ENCODE measurements at places on chromosomes 2 and 18.
A peak's percentile ranks its signal among the peaks of the same experiment; 100 is the strongest.

DNA sequence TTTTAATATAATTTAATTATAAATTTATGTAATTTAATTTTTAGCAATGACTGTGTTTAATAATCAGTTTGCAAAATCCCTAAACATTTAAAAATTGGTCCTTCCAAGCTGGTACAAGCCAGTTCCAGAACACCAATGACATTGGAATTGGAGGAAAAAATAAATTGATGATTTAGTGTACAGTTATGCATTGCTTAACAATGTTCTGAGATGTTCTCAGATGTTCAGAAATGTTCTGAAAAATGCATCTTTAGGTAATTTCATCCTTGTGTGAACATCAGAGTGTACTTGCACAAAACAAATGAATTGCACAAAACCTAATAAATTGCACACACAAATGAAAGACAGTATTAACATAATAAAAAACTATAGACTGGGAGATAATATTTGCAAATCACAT is 95.2 kb downstream of the TRIB2 start:
- no peak for DNase-seq

GRCh38 chr2:65228263-65228750 is 676 bp downstream of the ACTR2 start:
- DNase-seq: peak; percentile 39

DNA sequence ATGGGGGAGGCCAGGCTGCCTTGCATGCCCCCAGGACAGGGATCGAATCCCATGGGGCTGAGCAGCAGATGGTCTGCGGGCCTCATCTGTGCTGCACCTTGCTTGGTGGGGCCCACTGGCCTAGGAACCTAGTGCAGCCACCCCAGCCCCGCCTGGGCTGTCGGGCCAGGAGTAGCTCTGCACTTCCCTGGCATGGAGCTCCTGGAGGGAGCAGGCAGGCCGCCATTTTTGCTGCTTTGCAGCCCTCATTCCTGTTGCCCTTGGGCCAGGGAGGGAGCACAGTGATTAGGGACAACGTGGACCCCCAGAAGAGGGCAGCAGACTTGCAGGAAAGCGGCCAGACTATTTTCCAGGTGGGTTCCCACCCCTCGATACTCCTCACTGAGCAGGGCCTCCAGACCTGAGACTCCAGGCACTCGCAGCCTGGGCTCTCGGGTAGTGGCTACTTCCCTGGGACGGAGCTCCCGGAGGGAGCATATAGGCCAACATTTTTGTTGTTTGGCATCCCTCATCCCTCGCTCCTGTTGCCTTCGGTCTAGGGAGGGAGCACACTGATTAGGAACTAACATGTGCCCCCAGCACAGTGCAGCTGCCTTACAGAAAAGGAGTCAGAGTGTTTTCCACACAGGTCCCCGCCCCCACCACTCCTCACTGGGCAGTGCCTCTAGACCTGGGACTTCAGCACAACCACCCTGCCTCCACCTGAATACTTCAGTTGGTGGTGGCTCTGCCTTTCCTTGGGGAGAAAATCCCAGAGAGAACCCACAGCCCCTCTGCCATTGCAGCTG is 99.5 kb downstream of the MAIP1 start:
- DNase-seq: no peak

DNA sequence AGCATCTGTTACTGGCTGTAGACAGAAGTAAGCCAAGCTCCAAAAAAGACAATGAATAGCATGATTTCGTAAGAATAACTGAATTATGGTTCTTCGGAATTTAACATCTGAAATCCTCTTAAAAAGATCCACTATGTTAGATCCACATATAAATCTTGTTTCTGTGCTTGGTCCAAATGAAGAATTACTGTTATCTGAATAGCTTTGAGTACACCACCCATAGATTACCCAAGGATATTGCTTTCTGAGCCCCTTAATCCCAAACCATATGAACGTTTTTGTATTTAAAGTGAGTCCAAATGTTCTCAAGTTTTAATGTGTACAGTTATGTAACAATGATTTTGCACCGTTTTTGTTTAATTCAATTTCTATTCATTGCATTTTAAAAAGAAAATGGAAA is 124.9 kb downstream of the DSC3 start:
- DNase-seq: no peak

DNA sequence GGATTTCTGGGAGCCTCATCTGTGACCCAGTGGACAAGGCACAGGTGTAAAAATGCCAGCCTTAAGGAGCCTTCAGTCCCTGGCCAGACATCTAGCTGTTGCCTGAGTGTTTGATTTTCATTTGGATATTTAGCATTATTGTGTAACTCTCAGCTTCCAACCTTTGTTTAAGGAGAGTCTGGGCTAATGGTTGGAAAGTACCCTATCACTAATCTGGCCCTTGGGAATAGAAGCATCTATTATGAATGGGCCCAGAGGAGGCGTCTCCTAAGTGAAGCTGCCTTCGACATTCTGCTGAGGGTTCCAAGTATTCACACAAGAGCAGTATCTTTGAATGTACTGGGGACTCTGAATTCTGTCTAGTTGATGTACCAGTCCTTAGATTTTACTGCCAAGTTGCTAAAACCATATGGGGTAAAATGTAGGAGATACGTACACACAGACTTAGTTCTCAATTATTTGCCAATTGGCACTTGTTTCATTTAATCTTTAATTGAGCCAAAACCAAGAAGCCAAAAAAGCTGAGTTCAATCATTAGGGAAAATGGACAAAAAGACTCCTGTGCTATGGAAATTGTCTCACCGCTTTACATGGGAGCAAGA is 7.2 kb upstream of the ANKRD29 start:
- no peak for DNase-seq

GRCh38 chr2:221335219-221335752 is 236.8 kb downstream of the EPHA4 start:
- DNase-seq: no peak

DNA sequence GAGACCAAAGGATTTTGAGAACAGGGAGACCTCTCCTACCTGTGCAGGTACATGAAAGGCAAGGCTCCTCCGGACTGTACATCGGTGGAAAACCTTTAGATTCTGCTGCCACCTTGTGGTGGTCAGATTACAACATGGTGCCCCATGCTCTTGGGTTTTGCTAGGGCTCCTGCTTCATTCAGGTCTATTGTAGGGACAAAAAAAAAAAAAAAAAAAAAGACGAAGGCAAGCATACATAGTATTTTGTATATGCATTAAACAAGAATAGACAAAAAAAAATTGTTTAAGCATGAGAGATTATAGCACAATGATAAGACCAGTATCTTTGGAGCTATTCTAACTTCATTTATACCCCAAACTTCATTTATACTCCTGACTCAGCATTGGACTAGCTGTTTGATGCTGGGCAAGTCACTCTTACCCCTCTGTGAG is 27.4 kb upstream of the SPR start:
- DNase-seq: peak; percentile 62

GRCh38 chr2:190599546-190600220 is 49.2 kb upstream of the NAB1 start:
- no peak for DNase-seq

- no peak for DNase-seq
These were observed 114.5 kb upstream of the SMAD2 start for GRCh38 chr18:48044944-48045343.

- DNase-seq: no peak
These were observed 256.3 kb upstream of the PKDCC start for GRCh38 chr2:41791523-41791922.

- DNase-seq: no peak
These were observed 762.2 kb downstream of the SUCLG1 start for GRCh38 chr2:83696838-83697237.

GRCh38 chr18:79527656-79528315 is 132.1 kb downstream of the NFATC1 start:
- DNase-seq: no peak

GRCh38 chr2:159229476-159230144 is 56.9 kb downstream of the WDSUB1 start:
- DNase-seq: no peak

- DNase-seq: no peak
These were observed 250.5 kb upstream of the ATP5MC3 start for GRCh38 chr2:175432021-175432420.

DNA sequence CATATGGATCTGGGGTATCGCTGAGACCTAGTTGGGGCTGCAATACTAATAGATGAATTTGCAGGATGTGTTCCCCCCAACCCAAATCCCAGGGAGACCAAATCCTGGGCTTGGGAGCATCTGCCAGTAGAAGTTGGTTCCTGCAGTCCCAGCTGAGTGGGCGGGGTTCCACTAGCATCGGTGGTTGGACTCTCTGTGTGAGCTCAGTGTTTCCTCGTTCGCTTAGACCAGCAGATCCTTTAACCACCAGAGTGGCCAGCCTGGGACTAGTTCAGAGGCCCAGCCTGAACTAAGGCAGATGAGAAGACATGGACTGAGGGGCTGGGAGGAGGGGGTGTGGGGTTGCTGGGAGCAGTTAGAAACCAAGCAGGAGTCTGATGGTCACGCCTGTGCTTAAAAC is 40.7 kb downstream of the PCARE start:
- DNase-seq: no peak

DNA sequence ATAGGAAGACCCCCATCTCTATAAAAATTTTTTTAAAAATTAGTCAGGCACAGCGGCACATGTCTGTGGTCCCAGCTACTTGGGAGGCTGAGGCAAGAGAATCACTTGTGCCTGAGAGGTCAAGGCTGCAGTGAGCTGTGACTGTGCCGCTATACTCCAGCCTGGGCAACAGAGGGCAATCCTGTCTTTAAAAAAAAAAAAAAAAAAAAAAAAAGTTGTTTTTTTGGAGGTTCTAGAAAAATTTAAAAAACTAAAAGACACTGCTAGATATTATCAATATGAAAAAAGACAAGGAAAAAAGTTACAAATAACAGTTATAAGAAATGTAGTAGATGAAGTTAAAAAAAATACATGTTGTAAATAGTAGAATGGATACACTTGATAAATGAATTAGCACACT is 56.1 kb upstream of the C2orf15 start:
- no peak for DNase-seq

GRCh38 chr2:39304200-39304599 is 60.4 kb upstream of the CDKL4 start:
- no peak for DNase-seq

GRCh38 chr2:200177971-200178911 is 128.3 kb upstream of the SPATS2L start:
- DNase-seq: peak; percentile 52

DNA sequence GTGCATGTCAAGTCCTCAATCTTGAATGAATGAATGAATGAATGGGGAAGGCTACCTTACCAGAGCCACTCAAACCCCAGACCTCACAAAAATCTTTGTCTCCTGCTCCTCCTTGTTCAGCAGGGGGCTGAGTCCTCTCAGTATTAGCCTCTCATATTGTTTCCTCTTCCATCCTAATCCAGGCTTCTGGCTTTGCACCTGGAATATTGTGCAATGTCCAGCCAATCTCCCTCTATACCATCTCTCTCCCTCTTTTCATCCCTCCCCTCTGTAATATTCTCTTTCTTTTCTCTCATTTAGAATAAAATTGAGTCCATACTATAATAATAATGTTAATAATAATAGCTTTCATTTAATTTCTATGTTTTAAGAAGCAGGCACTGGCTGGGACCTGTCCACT is 34.3 kb downstream of the ARHGAP25 start:
- DNase-seq: no peak

DNA sequence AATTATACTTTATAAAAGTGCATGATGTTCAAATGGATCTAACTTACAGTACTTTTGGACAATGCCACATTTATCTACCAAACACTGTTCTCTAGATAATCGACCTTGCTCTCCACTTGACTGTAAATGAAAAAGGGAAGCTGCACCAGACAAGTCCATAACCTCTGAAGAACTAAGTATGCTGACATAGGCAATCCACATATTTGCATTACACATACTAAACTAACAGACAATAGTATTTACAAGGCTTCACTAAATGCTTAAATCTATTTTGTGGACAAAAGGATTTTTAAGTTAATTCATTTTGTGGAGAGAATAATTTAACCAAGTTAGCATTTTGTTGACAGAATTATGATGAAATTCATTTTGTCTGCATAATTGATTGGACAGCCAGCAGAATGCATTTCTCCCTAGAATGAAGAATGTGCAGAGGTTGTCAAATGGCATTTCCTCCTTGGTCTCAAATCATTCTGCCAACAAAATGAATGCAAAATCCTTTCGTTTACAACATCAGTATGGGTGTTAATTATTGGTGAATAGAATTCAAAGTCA is 520.9 kb downstream of the CPS1 start:
- DNase-seq: no peak

GRCh38 chr2:233384811-233385488 is 30.7 kb downstream of the DGKD start:
- DNase-seq: no peak

- DNase-seq: no peak
These were observed 39.8 kb downstream of the ADCYAP1 start for GRCh38 chr18:944440-944839.

GRCh38 chr2:226892729-226893128 is 56.9 kb downstream of the RHBDD1 start:
- DNase-seq: no peak
